ENCODE measurements at places on chromosomes 5 and 9.

DNA sequence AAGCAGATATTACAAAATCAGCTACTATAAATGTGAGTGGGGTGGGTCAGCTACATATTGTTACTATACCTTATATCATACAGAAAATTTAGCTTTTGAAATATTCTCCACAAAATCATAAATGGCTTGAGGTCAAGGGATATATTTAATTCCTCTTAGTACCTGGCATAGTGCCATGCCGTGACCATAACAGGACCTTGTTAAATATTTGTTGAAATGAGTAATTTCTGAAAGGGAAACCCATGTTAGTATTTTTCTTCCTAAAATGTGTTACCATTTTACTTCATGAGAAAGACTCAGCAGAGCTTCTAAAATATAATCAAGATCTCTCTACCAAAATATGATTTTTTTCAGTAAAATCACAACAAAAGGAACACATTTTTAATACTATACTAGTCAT is 14.8 kb downstream of the ATP10B start:
- DNase-seq: no peak

DNA sequence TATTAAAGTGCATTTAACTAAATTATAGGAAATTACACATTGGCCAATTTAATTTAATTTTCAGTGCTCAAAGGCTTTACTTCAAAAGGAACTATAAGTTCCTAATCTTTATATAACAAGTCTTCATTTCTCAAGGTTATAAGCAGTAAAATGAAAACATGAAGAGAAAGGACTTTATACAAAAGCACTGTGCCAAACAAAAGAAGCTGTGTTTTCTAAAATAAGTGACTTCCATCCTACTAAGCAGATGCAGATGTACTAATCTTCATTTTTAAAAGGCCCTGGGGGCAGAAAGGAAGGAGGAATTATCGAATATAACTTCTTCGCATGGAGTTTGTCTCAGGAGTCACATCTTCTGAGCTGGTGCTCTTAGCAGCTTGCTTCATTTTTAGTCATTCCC is 81.4 kb downstream of the SHC3 start:
- DNase-seq: no peak

GRCh38 chr9:118596374-118597015 is 772.7 kb downstream of the BRINP1 start:
- no peak for DNase-seq

DNA sequence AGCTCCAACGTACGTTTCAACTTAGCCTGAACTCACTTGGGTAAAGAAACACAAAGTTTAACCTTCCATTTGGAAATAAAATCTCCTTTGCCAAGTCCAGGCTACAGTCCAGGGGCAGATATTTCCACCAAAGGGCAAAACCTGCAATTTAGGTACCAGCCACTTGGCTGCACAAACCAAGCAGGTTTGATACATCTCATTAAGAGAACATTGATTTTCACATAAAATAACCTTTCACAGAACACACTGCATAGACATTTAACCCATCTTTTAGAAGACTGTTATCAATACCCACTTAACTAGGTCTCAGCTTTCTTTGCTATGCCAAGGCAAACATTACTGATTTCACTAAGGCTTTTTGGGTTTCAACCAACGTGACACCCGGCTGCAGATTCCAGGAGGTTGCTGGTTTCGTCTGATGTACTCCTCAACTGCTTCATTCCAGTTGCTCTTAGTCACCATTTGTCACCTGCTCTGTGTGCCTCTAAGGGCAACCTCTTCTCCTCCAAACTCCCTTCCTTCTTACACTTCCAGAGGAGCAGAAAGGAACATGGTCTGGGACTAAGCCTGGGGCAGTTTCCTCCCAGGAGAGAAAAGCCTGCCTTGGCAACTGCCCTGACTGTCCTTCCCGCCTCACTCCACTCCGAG is 67.1 kb downstream of the EPB41L4B start:
- no peak for DNase-seq

DNA sequence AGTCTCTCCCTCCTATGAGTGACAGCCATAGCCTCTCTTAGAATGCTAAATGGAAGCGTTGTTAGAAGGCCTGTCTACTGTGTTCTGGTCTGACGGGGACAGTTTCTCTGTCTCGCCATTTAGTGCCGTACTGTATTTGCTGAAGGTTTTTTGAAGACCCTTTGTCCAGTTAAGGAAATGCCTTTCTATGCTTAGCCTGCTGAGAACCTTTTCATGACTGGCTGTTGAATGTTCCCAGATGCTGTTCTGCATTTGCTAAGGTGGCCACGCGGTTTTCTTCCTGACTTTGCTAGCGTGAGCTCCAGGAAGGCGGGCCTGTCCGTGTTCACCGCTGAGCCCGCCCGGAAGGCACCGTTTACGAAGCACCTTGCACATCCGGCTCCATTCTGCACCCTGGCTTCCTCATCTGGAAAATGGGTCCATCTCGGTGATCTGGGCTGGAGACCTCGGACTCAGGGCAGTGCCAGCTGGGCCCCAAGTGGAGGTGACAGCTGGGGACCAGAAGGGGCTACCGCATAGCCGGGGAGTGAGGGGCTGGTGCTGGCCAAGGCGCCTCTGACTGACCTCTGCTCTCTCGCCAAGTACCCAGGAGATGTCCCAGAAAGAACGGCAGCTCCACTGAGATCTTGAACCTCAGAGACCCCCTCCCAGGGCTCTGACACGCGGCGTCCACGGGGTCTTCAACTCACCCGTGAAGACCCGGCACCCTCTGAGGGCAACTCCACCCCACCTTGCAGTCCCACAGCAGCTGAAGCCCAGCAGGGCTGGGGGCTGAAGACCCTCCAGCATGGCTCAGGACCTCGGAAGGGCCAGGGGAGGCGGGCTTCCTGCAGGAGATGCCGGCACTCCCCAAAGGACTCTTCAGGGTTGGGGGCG is 52.5 kb upstream of the NKD2 start:
- no peak for DNase-seq

- no peak for DNase-seq
Measured at GRCh38 chr5:143376911-143377813, 26.3 kb downstream of the NR3C1 start.

DNA sequence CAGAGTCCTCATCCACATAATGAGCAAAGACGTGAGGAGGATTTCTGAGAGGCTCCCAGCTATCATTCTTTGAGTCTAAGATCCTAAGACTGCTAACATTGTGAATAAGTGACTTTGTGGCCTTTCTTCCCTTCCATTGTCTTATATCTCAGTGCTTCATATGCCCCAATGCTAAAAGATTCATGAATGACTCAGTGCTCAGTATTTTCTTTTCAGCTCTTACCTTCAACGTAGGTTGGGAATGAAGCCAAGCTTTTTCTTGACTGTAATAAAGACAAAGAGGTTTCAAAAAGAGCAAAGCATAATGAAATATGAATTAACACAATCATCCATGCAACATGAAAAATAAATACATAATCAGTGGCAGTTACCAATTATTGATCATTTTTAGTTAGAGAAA is 146.4 kb downstream of the ENTREP1 start:
- no peak for DNase-seq

GRCh38 chr9:4235871-4236804 is 63.7 kb downstream of the GLIS3 start:
- no peak for DNase-seq

- no peak for DNase-seq
Measured at GRCh38 chr9:131257266-131258025, 18.9 kb downstream of the FAM78A start.

- no peak for DNase-seq
Measured at GRCh38 chr9:128568470-128569078, 16.2 kb downstream of the SPTAN1 start.

- DNase-seq: no peak
Measured at GRCh38 chr5:28390341-28390740, 1352.0 kb upstream of the CDH9 start.

DNA sequence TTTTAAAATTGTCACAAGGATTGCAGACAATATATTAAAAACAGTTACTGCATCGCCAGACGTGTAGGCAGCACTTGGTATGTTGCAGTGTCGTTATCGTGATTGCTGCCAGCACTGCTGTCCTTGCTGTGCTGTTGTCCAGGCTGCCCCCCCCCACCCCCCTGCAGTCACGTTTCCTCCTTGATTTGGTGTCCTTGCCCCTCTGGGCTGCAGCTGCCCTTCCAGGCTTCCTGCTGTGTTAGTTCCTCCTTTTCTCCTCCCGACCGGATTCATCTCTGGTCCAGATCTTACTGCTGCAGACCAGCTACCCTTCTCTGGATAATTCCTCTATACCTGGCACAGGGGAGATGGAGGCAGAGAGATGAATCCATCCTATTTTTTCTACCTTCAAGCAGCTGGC is 298.9 kb downstream of the TRIM32 start:
- DNase-seq: no peak

DNA sequence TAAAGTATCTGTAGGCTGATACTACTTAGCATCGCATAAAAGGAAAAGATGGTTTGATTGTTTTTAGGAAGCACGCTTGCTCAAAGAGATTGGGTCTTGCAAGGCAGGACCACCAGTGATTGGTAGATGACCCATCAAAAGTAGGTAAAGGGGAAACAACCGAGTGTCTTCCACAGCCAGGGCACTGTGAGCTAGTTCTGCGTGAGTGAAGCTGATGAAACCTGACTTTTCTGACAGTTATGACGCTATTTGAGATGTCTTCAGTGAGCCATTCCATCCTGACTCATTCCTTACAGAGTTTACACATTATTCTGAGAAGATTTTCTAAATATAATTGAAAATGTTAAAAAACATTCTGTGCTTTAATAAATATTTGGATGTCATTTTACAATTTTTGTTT is 49.7 kb downstream of the BASP1 start:
- no peak for DNase-seq

GRCh38 chr9:93297659-93298497 is 113.9 kb downstream of the WNK2 start:
- no peak for DNase-seq

DNA sequence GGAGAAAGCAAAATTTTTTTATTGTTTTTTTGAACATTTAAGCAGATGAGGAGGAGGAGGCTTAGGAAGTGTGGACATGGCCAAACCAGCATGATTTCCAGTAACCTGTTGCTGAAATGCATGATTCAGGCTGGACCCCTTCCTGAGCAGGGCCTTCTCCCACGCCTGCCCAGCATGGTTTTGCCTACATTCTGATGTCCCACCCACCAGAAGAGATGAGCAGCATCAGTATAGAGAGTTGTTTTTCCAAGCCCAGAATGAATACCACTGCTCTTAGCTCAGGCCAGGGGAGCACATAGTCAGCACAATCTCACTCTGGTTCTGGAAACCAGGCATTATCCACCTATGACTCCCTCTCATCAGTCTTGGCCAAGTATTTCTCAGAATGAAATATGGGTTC is 90.1 kb downstream of the PAPPA start:
- DNase-seq: no peak

DNA sequence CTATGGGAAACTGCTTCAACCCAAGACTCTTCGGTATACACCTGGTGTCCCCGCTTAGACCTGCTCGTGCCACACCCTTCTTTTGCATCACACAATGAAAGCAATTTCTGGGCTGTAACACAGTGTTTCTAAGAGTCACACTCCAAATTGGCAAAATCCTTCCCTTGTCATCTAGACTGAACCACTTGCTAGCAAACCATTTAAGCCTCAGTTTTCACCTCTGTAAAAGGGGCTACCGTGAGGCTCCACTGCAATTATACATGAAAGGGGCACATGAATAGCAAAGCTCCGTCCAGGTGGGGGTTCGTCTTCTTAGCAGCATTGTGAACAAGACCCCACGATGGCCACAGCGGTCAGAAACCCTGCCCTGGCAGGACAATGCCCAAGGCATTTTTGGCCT is 166.8 kb downstream of the PAX5 start:
- no peak for DNase-seq

DNA sequence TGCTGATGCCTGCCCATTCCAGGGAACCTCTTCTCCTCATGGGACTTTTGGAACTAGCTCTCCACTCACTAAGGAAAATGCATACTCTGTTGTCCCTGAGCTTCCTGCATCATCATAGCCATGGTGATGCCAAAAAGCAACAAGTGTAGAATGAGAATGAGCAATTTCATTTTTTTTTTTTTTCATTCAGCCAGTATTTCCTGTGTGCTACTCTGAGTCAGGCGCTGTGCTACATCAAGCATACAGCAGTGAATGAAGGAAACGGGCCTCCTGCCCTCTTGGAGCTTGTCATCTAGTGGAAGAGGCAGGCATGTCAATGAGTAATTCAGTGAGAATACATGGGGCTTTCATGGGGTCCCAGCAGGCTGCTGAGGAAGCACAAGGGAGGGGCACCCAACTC is 483.1 kb downstream of the BNC2 start:
- no peak for DNase-seq

- DNase-seq: no peak
Measured at GRCh38 chr5:71693828-71694427, 25.1 kb upstream of the CARTPT start.

GRCh38 chr5:93887678-93888077 is 146.3 kb upstream of the POU5F2 start:
- DNase-seq: no peak

DNA sequence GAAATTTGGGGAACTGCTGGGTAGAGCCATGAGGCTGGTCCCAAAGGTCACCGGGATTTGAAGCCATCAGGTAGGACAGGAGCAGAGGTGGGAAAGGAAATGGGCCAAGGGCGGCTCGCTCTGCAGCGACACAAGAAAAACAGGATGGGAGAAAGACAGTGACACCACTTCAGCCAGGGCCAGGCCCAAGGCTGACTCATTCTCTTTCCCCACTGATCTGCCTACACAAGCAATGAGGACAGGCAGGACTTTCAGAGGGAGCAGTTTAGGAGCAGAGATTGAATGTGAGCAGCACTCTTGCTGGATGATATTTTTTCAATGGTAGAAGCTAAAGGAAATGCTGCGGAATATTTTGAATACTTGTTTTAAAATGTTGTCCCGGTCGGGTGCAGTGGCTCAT is 3.5 kb downstream of the RUFY1 start:
- no peak for DNase-seq

GRCh38 chr9:123218831-123219230 is 49.6 kb downstream of the STRBP start:
- no peak for DNase-seq

GRCh38 chr5:33641744-33642505 is 201.2 kb downstream of the TARS1 start:
- DNase-seq: no peak

DNA sequence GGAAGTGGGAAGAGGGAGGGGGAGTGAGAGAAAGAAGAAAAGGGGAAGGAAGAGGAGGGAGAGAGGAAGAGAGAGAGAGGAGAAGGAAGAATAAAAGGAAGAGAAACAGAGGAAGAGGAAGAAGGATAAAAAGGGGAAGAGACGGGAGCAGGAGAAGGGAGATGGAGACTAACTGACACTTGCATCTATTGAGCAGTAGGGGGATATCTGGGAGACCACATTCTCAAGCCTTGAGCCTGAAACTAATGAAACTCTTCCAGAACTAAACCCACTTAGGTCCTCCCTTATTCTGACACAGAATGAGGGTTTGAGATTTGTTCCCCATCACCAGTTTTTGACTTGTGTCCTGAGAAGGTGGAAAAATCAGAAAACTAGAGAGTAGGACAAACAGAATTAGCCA is 533.3 kb downstream of the CDH12 start:
- no peak for DNase-seq
